Activated CD4-positive, alpha-beta memory T cell treated with anti-CD3 and anti-CD28 coated beads for 36 hours (primary cell): ENCODE measurements at places on chromosomes 6 and 20.

GRCh38 chr6:107753778-107754177 lies 70.3 kb downstream of the SCML4 start:
- no peaks in the 10 kb centered on the region for H3K27me3 ChIP-seq
- DNase-seq, result no peak
- peaks cover 60% of the 10 kb centered on the region for H3K4me1 ChIP-seq
- peak overlapping the region; percentile 30 for H3K4me3 ChIP-seq
- peaks cover 5% of the 10 kb centered on the region for H3K36me3 ChIP-seq

GRCh38 chr6:28635547-28636158 lies 110.0 kb downstream of the GPX5 start:
- DNase-seq, result no peak
- no peak overlapping the region for H3K27ac ChIP-seq
- no peaks in the 10 kb centered on the region for H3K36me3 ChIP-seq
- H3K27me3 ChIP-seq, result peaks cover 72% of the 10 kb centered on the region
- H3K4me1 ChIP-seq, result peaks cover 13% of the 10 kb centered on the region

- peaks cover 8% of the 10 kb centered on the region for H3K4me1 ChIP-seq
- peaks cover 8% of the 10 kb centered on the region for H3K36me3 ChIP-seq
- peak; percentile 58 for DNase-seq
- no peak overlapping the region for H3K27ac ChIP-seq
These were observed 18.3 kb downstream of the SLC16A10 start for GRCh38 chr6:111105578-111105977.

DNA sequence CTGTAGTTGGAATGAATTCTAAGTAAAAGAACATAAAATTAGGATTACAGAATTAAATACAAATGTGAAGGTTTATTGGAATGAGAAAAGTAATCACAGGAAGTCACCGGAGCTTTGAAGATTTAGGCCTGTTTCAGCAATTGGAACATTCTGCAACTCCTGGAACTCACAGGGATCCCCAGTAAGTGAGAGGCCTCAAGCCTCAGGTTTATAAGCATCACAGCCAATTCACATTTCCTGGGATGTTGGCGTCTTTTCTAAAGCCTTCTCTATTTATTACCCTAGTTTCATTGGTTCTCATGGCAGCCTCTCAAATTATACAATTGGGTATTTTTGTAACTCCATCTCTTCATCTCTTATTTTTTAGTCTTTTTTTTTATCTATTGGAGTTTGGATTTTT lies 90.4 kb upstream of the HIVEP1 start:
- H3K4me1 ChIP-seq, result no peaks in the 10 kb centered on the region
- no peak overlapping the region for H3K4me3 ChIP-seq
- no peaks in the 10 kb centered on the region for H3K27me3 ChIP-seq
- DNase-seq, result no peak
- H3K36me3 ChIP-seq, result no peaks in the 10 kb centered on the region
- H3K27ac ChIP-seq, result no peak overlapping the region

DNA sequence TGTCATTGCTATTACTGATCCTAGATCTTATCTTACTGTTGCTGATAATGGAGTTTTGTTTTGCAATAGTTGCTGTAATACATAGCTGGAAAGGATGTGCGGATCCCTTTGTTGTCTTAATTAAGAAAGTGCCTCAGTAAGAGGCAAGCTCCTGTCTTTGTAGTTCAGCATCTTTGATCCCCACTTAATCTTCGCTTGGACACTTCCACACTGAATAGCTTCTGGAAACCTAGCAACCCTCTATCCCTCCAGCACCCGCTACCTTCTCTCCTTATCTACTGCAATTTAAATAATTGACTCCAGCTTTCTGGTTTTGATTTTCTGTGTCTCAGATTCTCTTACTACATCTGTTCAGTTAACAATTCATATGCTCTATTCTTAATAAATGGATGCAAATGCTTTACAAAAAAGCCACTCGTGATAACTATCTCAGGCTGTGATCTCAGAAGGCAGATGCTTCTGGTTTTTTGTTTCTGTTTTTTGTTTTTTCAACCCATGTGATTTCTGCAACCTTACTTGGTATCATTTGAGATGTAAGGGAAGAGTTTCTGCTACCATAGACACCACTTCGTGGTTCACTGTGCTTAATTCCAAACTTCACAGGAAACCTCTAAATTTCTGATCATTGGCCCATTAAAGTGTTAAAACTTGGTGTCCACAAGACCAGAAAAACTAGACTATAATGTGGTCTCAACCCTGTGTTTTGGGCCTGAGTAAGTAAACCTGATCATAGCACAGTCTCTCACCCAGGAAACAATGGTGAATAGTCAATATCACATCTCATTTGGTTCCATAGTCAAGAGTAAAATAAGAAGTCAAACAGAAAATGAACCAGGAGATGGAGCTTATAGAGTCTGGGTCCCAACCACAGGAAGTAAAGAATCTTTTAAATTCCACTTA lies 352.1 kb upstream of the SOX4 start:
- no peaks in the 10 kb centered on the region for H3K27me3 ChIP-seq
- H3K4me3 ChIP-seq, result no peak overlapping the region
- no peaks in the 10 kb centered on the region for H3K36me3 ChIP-seq
- H3K27ac ChIP-seq, result no peak overlapping the region

DNA sequence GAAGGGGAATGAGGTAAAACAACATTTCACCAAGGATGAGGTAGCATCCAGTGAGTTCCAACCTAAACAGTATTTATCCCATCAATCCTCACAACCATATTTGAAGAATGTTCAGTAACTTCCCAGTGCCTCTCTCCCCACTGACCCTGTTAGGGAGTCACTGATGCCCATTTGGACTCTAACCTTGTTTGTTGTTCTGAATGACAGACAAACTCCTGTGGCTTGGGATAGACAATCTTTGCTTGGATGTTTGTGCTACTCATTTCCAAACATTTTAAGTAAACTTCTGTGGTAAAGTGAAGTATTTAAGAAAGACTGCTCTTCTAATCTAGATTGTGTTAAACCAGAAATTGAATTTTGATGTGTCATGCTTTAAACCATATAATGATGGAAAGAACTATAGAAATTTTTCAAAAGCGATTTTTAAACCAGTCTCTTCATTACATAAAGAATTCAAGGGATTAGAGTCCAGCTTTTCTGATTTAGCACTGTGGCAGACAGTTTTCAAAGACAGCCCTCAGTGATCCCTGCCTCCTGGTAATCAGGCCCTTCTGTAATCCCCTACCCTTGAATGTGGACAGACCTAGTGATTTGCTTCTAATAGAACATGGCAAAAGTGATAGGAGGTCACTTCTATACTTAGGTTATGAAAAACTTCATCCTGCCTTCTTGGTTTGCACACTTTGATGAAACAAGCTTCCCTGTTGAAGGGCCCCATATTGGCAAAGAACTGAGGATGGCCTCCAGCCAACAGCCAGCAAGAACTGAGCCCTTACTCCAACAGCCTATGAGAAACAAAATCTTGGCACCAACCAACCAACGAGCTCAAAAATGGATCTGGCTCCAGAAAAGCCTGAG lies 191.6 kb downstream of the DST start:
- H3K36me3 ChIP-seq, result no peaks in the 10 kb centered on the region
- no peaks in the 10 kb centered on the region for H3K4me1 ChIP-seq
- no peak for DNase-seq
- H3K27ac ChIP-seq, result no peak overlapping the region
- H3K4me3 ChIP-seq, result no peak overlapping the region
- H3K27me3 ChIP-seq, result no peaks in the 10 kb centered on the region

- peaks cover 2% of the 10 kb centered on the region for H3K36me3 ChIP-seq
- H3K4me1 ChIP-seq, result no peaks in the 10 kb centered on the region
- no peak overlapping the region for H3K27ac ChIP-seq
- DNase-seq, result no peak
These were observed 63.8 kb upstream of the CLDN20 start for GRCh38 chr6:155200012-155200411.

DNA sequence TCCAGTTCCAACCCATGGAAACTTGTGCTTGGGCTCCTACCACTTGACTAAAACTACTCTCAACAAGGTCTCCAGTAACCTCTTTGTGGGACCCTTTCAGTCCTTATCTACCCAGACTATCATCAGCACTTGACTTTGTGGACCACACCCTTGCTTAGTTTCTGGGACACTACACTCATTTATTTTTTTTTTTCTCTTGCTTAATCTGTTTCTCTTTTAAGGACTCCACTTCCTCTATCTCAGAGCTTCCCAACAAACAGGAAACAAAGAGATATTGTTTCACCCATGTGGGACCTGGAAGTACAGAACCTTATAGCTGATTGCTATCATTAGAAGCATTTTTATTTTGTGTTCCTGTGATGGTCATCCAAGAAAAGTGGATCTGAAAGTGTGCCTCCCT lies 28.8 kb upstream of the ME1 start:
- H3K27me3 ChIP-seq, result no peaks in the 10 kb centered on the region
- DNase-seq, result no peak
- H3K27ac ChIP-seq, result no peak overlapping the region

DNA sequence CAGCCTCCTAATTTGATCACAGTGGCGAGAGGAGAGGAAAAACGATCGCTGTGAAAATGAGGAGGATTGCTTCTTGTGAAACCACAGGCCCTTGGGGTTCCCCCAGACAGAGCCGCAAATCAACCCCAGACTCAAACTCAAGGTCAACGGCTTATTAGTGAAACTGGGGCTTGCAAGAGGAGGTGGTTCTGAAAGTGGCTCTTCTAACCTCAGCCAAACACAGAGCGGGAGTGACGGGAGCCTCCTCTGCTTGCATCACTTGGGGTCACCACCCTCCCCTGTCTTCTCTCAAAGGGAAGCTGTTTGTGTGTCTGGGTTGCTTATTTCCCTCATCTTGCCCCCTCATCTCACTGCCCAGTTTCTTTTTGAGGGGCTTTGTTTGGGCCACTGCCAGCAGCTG lies 28.7 kb downstream of the SAYSD1 start:
- H3K4me3 ChIP-seq, result no peak overlapping the region
- H3K27ac ChIP-seq, result no peak overlapping the region
- no peaks in the 10 kb centered on the region for H3K36me3 ChIP-seq
- peaks cover 51% of the 10 kb centered on the region for H3K27me3 ChIP-seq

DNA sequence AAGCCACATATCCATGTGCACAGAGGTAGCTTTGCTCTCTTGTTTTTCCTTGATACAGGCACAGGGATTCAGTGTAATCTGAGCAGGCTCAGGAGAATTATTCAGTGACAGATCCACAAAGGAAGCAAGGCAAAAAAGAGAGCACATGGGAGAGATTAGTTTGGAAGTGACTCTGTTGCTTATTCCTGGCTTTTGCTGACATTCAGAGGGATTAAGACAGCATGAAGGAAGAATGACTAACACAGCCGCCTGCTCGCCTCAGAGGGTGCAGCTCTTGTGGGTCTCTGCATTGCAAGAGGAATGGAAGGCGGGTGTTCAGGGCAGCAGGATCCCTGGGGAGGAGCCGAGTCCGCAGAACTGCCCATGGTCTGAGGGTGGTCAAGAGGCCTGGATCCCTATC lies 203.4 kb upstream of the KCNQ5 start:
- peaks cover 4% of the 10 kb centered on the region for H3K27me3 ChIP-seq
- H3K4me3 ChIP-seq, result no peak overlapping the region
- no peak for DNase-seq
- no peaks in the 10 kb centered on the region for H3K4me1 ChIP-seq
- H3K27ac ChIP-seq, result no peak overlapping the region

GRCh38 chr6:3745566-3746118 lies 5.9 kb downstream of the PXDC1 start:
- DNase-seq, result no peak
- H3K4me1 ChIP-seq, result peaks cover 15% of the 10 kb centered on the region
- H3K27me3 ChIP-seq, result peaks cover 24% of the 10 kb centered on the region
- no peak overlapping the region for H3K27ac ChIP-seq
- H3K4me3 ChIP-seq, result no peak overlapping the region

GRCh38 chr6:1296542-1296941 lies 15.4 kb upstream of the FOXQ1 start:
- H3K4me3 ChIP-seq, result no peak overlapping the region
- DNase-seq, result no peak
- H3K4me1 ChIP-seq, result no peaks in the 10 kb centered on the region
- no peak overlapping the region for H3K27ac ChIP-seq

DNA sequence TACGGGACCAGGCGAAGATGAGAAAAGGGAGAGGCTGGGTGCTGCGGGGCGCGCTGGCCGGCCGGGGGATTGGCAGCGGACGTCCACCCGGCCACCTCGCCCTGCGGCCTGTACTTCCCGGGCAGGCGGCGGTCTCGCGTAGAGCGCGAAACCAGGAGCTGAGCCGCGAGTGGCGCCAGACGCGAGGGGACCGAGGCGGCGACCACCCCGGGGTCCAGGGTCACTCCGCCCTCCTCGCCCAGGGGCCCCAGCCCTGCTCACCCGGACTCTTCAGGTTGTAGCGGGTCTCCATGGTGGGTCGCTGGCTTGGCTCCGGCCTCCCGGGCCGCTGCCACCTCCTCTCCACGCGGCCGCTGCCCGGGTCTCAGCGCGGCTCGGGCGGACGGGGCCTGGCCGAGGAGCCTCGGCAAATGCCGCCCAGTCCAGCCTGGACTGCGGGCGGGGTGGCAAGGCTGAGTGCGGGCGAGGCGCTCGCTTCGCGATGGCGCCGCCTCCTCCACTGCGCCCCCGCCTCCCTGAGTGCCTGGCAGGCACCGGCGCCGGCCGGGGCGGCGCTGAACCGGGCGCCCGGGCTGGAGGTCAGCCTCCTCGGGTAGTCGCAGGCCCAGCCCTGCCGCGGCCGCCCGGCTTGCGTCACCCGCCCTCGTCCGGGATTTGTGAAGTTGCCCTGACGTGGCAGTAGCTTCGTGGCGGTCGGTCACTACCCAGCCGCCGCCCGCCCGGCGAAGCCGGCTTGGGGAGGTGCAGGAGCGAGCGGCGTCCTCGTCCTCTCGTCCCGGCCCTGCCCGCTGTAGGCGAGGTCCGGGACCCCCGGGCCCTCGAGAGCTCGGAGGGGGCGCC lies at the start of gene UBE2J1:
Gene UBE2J1 (minus strand): TSS at position 445 of the 840 bp plus-strand sequence. CDS start 153 bp downstream, at position 292.
- peak; percentile 85 for DNase-seq
- H3K36me3 ChIP-seq, result peaks cover 3% of the 10 kb centered on the region
- H3K4me1 ChIP-seq, result peaks cover 75% of the 10 kb centered on the region
- no peaks in the 10 kb centered on the region for H3K27me3 ChIP-seq

GRCh38 chr6:11885159-11885558 lies 106.6 kb upstream of the ADTRP start:
- H3K4me3 ChIP-seq, result no peak overlapping the region
- no peak overlapping the region for H3K27ac ChIP-seq
- H3K36me3 ChIP-seq, result no peaks in the 10 kb centered on the region
- no peak for DNase-seq
- H3K4me1 ChIP-seq, result peaks cover 2% of the 10 kb centered on the region

- peaks cover 13% of the 10 kb centered on the region for H3K36me3 ChIP-seq
- no peaks in the 10 kb centered on the region for H3K27me3 ChIP-seq
- DNase-seq, result no peak
- H3K4me3 ChIP-seq, result no peak overlapping the region
- peaks cover 40% of the 10 kb centered on the region for H3K4me1 ChIP-seq
These were observed 127.9 kb upstream of the BACH2 start for GRCh38 chr6:90424580-90424979.
